ENCODE measurements at places on chromosomes 6 and 20.

DNA sequence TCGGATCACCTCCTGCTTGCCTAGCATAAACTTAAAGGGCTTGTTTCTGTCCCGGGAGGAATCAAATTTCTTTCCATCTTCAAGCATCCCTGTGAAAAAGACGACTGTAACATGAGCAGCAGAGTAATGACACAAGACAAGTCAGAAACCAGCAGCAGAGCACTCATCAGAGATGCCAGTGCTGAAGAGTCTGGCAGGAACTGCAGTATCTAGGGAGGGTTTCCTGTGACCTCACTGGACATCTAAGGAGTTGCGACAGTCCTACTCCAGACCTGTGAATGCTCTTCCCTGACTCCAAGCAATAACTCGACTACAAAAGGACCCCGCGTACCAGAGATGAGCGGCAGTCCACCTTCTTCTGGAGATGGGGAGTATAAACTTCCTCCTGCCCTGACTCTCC is 17.3 kb downstream of the FKBP1A start:
- DNase-seq: no peak

- no peak for DNase-seq
Measured at GRCh38 chr20:41352666-41353065, 12.0 kb downstream of the LPIN3 start.

DNA sequence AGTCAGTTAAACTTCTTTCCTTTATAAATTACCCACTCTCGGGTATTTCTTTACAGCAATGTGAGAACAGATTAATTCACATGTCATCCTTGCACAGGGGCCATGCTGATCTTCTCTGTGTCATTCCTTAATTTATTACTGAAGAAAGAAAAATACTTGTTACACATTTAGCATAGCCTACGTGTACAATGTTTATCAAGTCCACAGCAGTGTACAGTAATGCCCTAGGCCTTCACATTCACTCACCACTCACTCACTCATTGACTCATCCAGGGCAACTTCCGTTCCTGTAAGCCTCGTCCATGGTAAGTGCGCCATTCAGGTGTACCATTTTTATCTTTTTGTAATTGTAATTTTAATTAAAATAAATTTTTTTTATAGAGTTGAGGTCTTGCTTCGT is 73.6 kb downstream of the RSPH3 start:
- no peak for DNase-seq

DNA sequence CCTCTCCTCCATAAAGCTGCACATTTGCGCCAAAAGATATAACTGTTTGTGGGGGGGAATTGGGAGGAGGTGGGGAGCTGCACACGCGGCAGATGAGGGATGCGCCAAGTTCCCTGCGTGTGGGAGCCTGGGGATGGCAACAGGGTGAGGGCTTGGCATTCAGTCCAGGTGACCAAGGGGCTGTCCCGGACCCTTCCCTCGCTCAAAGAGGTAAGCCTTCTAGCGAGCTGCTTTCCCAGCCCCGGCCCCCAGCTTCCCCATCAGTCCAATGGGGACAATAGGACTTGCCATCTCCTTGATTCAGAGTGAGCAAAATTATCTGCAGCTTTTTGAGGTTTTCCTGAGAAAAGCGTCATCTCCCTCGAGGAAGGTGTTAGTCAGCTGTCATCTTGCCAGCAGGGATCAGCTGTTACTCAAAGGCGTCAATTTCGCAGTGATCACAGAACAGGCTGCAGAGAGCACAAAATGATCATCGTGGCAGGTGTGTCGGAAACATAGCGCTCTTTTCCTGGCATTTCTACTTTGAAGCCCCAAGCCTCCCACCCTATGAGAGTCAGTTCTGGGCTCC is 21.3 kb downstream of the ZNF831 start:
- no peak for DNase-seq

GRCh38 chr6:6714118-6714897 is 125.8 kb downstream of the LY86 start:
- no peak for DNase-seq

DNA sequence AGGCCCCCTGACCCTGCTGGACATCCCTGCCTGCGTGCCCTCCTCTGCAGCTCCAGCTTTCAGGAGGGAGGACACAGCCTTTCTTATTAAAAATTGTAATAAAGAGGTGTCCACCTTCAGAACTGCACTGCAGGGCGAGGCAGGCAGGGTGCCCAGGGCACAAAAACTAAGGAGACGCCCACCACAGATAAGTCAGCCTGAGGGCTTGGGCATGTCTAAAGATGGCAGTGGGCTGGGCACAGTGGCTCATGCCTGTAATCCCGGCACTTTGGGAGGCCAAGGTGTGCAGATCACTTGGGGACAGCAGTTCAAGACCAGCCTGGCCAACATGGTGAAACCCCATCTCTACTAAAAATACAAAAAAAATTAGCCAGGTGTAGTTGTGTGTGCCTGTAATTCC is 7.0 kb upstream of the C20orf144 start:
- no peak for DNase-seq
